ENCODE measurements at places on chromosomes 5 and 9. TPM values are rescaled to one million over a fixed set of nuclear protein-coding genes. Genes with fewer than 3 reads are reported as not detected.

GRCh38 chr9:124373386-124373785, 41.9 kb downstream of the PSMB7 start:
- no peak overlapping the region for H3K27ac ChIP-seq
- no peaks in the 10 kb centered on the region for H3K27me3 ChIP-seq
- no peak overlapping the region for H3K4me3 ChIP-seq
- DNase-seq: no peak
- peaks cover 33% of the 10 kb centered on the region for H3K4me1 ChIP-seq

DNA sequence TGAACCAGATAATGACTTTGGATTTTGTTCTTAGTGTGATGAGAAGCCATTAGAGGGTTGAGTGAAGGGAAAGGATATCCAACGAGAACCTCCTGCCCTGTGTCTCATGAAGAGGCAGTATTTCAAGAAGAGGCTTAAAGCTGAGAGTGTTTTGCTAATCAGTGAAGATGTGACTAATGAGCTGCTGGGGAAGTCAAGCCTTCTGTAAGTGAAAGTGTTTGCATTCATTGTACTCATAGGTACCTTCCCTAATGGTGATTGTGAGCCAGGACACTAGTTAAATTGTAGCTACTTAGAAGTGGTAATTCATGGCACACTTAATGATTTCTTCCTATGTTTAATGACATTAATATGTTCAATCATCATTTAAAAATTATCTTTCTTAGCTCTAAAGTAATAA, 23.7 kb downstream of the PIP5K1B start:
- no peaks in the 10 kb centered on the region for H3K4me1 ChIP-seq
- H3K36me3 ChIP-seq: no peaks in the 10 kb centered on the region
- H3K4me3 ChIP-seq: no peak overlapping the region
- H3K27me3 ChIP-seq: no peaks in the 10 kb centered on the region
- H3K27ac ChIP-seq: no peak overlapping the region

DNA sequence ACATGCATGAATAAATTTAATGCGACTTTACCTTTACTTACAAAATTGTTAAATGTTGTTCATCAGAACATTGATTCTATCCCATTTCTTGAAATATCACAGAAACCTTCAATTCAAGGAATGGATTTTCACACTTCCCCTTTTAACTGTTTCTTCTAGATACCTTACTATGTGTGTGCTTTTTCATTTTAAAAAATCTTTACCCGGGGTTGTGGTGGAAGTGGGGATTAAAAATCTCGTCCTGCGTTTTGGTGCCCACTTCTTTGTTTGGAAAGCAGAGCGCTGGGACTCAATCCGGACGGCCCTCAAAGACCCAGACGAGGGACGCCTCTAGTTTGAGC, 5.8 kb upstream of the MEF2C start:
- no peak for DNase-seq
- no peaks in the 10 kb centered on the region for H3K36me3 ChIP-seq
- peaks cover 27% of the 10 kb centered on the region for H3K4me1 ChIP-seq
- peak overlapping the region; percentile 88 for H3K4me3 ChIP-seq
- H3K27ac ChIP-seq: peak overlapping the region; percentile 60

DNA sequence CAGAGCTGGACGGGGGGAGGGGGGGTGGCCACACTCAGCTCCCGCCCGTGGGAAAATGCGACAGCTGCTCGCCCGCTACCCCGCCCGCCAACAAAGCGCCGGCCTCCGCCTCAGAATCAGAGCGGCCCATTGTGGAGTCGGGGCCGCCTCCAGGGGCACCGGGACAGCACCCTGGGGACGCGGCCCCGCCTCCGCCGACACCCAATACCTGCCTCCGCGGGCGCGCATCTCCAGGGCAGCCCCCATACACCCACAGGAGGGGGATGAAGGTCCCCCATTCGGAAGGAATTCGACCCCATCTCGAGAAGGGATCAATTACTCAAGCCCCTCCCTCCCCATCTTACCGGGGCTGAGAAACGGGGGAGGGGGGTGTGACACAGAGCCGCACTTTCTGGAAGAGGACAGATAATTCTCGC, 1.3 kb downstream of the NOTCH1 start:
- no peak for DNase-seq
- no peaks in the 10 kb centered on the region for H3K27me3 ChIP-seq
- peak overlapping the region; percentile 93 for H3K4me3 ChIP-seq
- H3K27ac ChIP-seq: no peak overlapping the region

- DNase-seq: no peak
- H3K36me3 ChIP-seq: no peaks in the 10 kb centered on the region
- H3K27me3 ChIP-seq: peaks cover 84% of the 10 kb centered on the region
- H3K27ac ChIP-seq: no peak overlapping the region
These were observed 8.4 kb downstream of the PTCH1 start for GRCh38 chr9:95508242-95508967.

- peaks cover 48% of the 10 kb centered on the region for H3K36me3 ChIP-seq
- H3K27ac ChIP-seq: no peak overlapping the region
- DNase-seq: no peak
These were observed 11.8 kb downstream of the BRD3 start for GRCh38 chr9:134055981-134056461.

- no peak overlapping the region for H3K27ac ChIP-seq
- no peaks in the 10 kb centered on the region for H3K4me1 ChIP-seq
- peaks cover 2% of the 10 kb centered on the region for H3K27me3 ChIP-seq
- no peaks in the 10 kb centered on the region for H3K36me3 ChIP-seq
- DNase-seq: peak; percentile 2
These were observed 40.6 kb downstream of the ZNF883 start for GRCh38 chr9:112971415-112971814.

GRCh38 chr9:109124121-109124520, 4.4 kb upstream of the TMEM245 start:
- H3K27me3 ChIP-seq: no peaks in the 10 kb centered on the region
- DNase-seq: no peak
- no peak overlapping the region for H3K27ac ChIP-seq
- no peaks in the 10 kb centered on the region for H3K36me3 ChIP-seq

DNA sequence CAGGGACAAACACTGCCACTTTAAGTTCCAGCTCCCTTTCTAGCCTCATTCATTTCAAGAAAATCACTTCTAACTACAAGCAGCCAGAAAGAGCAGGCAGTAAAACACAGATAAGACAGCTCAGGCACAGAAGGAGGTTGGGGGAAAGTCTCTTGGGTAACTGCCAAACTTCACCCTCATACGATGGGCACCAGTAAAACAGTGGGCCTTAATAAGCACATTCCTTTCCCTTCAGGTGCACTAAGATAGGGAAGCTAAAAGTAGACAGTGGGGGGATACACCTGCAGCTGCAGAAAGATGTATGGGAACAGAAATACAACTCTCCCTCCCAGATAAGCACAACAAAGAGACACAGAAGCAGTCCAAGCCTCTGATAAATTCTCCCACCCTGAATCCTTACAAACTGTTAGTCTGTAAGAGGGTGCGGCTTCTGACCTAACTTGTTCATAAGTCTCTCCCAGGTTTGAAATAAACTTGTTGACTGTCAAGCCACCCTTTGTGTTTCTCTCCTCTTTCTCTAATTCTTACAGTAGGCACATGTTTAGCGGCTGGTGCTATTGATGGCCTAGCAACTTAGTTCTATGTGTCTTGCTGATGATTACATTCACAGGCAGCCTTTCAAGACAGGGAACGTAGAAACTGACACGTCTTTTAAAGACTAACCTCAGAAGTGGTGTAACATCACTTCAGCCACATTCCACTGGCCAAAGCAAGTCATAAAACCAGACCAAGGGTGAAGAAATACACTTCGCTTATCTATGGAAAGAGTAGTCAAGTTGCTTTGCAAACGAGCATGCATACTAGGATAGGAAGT, 6.8 kb upstream of the CKS2 start:
- no peak overlapping the region for H3K27ac ChIP-seq
- no peaks in the 10 kb centered on the region for H3K27me3 ChIP-seq
- no peak overlapping the region for H3K4me3 ChIP-seq

DNA sequence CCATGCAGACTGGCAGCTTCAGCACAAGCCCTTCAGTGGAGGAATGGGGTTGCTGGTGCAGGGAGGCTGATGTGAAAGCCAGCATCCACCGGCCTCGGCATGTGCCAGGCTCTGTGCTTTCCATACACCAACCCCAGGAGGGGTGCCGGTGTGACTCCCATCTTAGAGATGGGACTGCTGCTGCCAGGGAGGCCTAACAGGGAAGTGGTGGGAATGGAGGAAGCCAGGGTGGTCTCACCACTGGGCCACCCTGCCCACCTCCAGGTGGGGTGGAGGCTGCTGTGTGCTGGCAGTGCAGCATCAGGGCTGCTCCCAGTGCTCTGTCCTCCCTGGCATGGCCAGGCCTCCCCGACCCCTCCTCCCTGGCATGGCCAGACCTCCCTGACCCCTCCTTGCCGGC, 32.8 kb upstream of the PITX1 start:
- H3K27ac ChIP-seq: no peak overlapping the region
- no peak overlapping the region for H3K4me3 ChIP-seq
- no peak for DNase-seq
- H3K27me3 ChIP-seq: no peaks in the 10 kb centered on the region
- H3K4me1 ChIP-seq: no peaks in the 10 kb centered on the region

DNA sequence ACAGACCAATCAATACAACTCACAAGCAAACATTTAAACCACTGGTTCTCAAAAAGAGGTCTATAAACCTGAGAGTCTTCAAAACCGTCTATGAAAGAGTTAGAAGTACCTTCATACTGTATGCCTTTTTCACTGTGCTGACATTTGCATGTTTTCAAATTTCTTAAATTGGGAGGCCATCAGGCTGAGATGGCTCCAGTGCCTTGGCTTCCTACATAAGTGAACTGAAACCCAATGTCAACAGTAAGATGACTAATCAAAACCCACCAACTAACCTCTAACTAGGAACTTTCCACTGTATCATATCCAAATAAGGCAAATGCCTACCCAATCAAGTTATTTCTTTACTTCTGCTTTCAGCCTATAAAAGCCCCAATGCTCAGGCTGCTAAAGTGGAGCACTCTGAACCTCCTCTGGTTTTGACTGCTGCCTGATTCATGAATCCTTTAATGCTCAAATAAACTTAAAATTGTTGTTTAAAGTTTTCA, 35.1 kb downstream of the FAM13B start:
- peak; percentile 7 for DNase-seq
- peaks cover 39% of the 10 kb centered on the region for H3K4me1 ChIP-seq
- peaks cover 58% of the 10 kb centered on the region for H3K36me3 ChIP-seq
- no peak overlapping the region for H3K4me3 ChIP-seq
- H3K27me3 ChIP-seq: no peaks in the 10 kb centered on the region

- H3K4me1 ChIP-seq: peaks cover 43% of the 10 kb centered on the region
- H3K4me3 ChIP-seq: no peak overlapping the region
- DNase-seq: no peak
- no peaks in the 10 kb centered on the region for H3K36me3 ChIP-seq
- no peaks in the 10 kb centered on the region for H3K27me3 ChIP-seq
These were observed 7.0 kb downstream of the CDC42SE2 start for GRCh38 chr5:131270809-131271208.

- no peaks in the 10 kb centered on the region for H3K4me1 ChIP-seq
- no peaks in the 10 kb centered on the region for H3K36me3 ChIP-seq
- H3K4me3 ChIP-seq: no peak overlapping the region
- no peaks in the 10 kb centered on the region for H3K27me3 ChIP-seq
- DNase-seq: no peak
- no peak overlapping the region for H3K27ac ChIP-seq
These were observed 53.8 kb upstream of the ZNF618 start for GRCh38 chr9:113822315-113822714.

DNA sequence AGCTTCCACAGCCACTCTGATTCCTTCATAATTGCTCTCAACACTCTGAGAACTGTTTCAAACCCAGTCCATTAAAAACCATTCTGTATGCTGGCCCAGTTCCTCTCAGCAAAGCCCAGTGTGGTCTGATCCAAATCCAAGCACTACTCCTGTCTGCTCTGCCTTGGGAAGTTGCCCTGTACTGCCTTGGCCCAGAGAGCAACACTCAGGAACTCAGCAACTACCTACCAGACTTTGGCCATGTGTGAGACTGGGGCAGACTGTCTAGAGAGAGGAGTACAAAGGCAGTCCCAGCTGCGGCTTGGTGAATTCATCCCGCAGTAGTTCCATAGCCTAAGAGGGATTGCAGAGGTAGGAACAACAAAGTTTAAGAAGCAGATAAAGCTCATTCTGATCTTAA, 214.4 kb downstream of the MCTP1 start:
- H3K4me3 ChIP-seq: peak overlapping the region; percentile 48
- H3K27me3 ChIP-seq: no peaks in the 10 kb centered on the region
- H3K36me3 ChIP-seq: no peaks in the 10 kb centered on the region
- peak overlapping the region; percentile 44 for H3K27ac ChIP-seq
- H3K4me1 ChIP-seq: peaks cover 49% of the 10 kb centered on the region
- DNase-seq: no peak

DNA sequence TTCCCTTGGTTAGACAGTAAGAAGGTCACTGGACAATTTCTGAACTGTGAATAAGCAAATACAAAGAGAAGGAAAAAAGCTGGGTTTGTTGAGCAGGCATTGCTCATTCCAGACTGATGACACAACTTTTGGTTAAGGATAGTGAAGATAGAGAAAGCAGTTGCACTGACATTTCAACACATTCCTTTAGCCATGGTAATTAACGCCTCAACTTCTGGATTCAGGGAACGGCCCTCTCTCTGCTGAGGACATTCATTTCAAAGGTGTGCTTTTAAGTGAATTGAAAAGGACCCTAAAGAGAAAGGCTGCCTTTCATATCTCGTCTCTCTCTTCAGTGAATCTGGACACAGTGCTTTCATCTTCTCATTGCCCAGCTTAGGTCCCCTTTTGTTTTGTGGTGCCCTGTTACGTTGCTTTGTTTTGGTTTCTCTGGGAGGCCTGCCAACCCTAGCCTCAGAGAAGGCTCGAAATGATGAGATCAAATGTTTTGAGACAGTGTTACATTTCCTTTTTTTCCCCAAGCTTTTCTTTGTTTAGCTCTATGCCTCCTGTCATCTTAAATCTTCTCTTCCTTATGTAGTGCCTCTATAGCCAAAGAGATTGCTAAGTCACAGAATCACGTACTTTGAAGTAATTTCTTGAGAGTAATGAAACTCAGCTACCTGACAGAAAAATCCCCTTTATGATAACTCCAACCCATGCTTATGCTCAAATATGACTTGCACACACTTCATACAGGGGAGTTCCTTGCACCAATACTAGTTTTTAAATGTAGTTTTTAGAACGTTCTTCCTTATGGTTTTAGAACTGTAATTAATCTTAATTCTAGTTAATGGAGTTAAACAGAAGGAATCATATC, 94.4 kb upstream of the IFNE start:
- H3K27ac ChIP-seq: no peak overlapping the region
- no peaks in the 10 kb centered on the region for H3K36me3 ChIP-seq

The ACO1 gene
- polyA plus RNA-seq: 10.5 TPM

The MAMDC4 gene
- polyA plus RNA-seq: 0.07 TPM

The MEF2C gene
- polyA plus RNA-seq: 32.0 TPM

The GRIN3A gene
- polyA plus RNA-seq: 0.09 TPM

The PCDHGA1 gene
- polyA plus RNA-seq: not detected
